T-cell (primary cell): ENCODE measurements at places on chromosomes 3 and 15. TPM values are rescaled to one million over a fixed set of nuclear protein-coding genes. Genes with fewer than 3 reads are reported as not detected.

GRCh38 chr3:142645236-142645793 is 49.1 kb downstream of the PLS1 start:
- no peak for DNase-seq

DNA sequence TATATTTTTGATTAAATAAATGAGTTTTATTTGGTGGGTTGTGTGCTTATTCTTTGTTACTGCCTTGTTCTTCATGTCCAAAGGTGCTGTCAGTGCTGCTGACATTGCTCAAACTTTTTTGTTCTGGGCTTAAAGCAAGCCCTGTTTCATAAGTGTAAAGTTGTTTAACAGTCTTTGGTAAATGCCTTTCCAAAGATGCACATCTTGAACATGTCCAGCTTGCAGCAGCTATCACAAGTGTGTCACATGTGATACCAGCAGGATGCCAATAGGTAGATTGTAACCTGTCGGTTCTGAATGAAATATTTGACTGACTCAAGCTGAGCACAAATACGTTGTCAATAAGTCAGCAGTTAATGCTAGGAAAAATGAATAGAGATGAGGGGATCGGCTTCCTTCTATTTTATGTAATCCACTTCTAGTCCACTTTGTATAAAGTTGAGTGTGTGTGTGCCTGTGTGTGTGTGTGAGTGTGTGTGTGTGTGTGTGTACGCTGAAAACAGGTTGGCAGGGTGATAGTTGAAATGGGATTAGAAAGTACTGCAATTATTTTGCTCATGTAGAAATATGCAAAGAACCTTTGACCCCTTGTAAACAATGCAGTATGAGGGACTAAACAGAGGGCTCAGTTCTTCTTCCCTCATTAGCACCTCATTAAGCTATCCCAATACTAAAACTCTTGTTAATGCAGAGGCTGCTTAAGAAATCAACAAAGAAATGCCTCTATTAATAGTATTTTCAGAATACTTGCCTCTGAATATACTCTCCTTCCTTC is 986.5 kb downstream of the TUSC7 start:
- DNase-seq = no peak

DNA sequence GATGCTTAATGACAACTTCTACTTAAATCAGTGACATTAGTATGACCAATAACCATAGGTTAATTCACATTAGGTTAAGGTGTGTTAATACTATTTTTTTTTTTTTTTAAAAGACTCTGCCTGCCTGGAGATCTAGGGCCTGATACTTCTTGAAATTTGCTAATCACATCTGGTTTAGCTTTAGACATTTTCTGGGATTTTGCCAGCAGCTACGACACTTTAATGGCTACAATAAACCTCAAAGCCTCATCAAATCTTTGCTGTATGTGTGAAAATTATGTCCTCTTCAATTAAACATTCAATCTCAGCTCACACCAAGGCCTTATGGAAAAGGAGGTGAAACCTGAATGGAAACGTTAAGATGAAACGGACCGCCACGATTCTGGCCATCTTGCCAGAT is 167.9 kb downstream of the GREM1 start:
- DNase-seq = no peak

DNA sequence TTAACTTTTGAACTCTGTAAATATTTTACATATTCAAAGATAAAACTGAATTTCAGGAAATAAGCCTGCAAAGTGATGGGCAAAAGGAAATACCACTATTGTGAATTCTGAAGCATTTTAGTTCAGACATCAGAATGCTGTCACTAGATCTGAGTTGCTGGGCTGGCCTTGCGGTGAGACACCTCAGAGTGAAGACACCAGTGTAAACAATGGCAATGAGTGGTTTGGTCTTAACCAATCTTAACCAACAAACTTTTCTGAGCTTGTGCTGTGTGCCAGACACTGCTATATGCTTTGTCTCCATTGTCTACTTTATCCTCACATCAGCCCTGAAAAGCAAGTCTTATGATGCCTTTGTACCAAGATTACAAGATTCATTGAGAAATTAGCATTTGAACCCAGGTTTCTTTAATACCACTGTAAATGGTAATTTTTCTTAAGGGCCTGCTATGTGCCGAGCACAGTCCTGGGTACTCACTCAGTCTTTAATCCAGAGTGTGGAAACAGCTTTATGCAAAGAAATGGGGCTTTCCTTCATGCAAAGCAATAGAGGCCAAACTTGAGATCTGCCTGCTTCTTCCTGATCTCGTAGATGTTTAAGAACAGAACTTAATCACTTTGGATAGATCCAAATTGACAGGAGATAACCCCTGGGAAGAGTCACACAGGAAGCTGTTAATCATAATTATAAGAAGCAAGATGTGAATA is 55.0 kb downstream of the TMEM39A start:
- no peak for DNase-seq

GRCh38 chr15:67107014-67107812 is 41.8 kb downstream of the SMAD3 start:
- no peak for DNase-seq

DNA sequence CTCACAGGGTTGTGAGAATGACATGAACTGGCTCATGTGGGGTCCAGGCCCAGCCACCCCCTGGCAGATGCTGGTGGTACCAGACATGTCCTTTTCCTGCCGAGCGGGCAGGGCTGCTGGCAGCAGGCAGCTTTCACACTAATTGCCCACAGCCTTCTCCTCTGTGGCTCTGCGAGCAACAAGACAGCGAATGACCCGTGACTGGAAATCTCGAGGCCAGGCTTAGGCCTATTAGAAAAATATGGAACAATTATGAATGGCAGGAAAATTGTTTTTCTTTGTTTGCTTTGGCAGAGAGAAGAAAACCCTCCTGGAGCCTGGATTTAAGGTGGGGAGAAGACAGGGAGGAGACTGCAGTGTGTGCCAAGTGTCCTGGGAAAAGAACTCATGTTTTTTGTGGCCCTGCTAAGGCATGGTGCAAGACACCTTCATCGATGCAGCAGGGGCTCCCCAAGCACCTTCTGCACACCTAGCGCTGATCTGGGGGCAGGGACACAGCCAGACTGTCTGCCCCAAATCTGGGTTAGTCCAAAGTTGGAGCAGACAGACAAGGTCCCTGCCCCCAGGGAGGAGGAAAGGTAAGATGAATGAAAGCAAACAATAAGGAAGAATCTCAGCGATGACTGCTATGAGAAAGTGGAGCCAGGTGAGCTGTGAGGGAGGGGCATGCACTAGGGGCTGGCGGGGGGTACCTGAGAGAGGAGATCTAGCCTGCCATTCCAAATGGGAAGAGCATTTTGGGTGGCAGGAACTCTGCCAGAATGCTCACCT is 193.8 kb upstream of the TLE3 start:
- DNase-seq = no peak

GRCh38 chr3:134822090-134822489 is 27.0 kb downstream of the EPHB1 start:
- DNase-seq = no peak

DNA sequence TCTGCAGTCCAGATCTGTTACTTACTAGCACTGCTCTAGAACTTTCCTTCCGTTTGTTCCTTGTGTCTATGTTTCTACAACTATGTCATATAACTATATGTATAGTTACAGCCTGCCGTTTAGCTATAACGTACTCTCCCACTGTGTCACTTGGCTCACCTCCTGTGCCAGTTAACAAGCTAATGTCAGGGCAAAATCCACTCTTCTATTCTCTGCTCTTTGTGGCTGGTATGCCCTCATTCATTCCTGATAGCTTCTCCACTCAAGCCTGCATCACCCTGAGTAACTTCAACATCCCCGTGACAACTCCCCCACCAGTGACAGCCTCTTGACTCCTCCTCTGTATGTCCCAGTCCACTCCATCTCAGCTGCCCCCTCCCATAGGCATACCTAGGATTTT is 229.2 kb downstream of the TJP1 start:
- no peak for DNase-seq

GRCh38 chr3:128910006-128910405 is 30.6 kb downstream of the ACAD9 start:
- DNase-seq = no peak

DNA sequence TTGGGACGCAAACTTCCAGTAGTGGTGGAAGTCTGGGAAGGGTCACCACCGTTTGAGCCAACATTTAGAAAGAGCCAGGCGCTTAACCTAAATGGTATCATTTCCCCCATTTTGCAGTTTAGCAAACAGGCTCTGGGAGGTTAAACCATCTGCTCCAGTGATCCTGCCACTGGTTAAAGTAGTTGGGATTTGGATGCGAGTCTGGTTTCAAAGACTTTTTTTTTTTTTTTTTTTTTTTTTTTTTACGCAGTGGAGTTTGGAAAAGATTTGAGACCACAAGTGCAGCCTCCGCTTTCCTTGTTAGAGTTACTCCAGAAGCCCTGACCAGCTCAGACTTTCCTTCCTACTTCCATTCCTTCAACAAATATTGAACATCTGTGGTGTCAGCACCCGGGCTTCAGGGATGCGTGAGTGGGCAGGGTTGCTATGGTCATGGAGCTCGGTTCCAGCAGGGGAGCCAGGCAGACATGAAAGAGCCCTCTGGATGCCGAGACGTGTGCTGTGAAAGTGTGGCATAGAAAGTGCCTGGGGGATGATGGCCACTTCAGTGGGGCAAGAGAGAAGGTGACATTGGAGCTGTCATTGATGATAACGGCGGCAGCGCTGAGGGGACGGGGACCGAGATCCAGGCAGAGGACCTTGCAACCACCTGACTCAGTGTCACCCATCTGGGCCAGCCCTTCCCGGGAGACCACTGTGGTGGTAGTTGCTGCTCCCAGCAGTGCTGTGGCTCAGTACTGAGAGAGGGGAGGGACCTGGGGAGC is 1.1 kb upstream of the RNU6-1 start:
- DNase-seq = no peak

DNA sequence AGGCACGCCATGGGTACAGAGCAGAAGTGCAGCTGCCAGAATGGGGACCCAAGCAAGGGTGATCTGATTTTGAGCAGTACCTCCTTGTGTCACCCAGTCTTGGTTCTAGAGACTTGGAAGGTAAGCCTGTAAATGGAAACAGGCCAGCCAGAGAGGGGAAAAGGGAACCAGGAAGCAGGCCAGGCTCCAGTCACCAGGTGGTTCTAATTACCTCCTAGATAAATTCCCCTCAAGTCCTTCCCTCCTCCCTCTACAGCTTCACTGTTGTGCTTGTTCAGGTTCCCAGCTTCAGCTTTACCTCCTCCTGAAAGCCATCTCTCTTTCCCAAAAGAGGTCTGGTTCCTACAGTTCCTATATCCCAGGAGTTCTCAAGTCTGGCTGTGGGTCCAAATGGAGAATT is 58.8 kb upstream of the SLC7A14 start:
- no peak for DNase-seq

- DNase-seq = no peak
Observed at GRCh38 chr3:193014902-193015301, 97.2 kb upstream of the MB21D2 start.

DNA sequence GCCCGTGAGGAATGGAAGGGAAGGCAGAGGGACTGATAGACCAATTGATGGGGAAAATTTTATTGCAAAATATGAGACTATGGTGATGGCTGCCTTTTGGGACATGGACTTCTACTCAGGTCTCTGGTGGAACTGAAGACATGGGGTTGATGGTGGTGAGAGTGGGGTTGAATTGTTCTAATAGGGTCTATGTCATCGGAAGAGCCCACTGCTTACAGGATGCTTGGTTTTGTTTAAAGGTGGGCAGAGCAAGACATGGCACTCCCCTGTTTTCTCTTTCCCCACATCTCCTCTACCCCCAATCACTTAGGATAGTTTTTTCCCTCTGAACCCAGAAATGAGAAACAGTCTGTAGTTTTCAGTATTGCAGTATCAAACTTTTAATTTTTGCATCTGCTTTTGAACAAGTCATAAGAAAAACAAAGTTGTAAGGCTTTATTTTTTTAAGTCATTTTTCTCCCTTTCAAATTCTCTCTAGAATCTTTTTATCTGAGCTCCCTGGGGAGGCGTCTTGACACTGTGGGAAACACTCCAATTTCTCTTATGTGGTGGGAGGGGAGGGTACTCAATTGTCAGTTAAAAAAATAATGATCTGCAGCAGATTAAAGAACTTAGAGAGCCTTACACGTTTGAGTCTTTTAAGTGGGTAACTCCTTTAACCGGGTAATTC is 276.2 kb upstream of the TBC1D5 start:
- DNase-seq = no peak

DNA sequence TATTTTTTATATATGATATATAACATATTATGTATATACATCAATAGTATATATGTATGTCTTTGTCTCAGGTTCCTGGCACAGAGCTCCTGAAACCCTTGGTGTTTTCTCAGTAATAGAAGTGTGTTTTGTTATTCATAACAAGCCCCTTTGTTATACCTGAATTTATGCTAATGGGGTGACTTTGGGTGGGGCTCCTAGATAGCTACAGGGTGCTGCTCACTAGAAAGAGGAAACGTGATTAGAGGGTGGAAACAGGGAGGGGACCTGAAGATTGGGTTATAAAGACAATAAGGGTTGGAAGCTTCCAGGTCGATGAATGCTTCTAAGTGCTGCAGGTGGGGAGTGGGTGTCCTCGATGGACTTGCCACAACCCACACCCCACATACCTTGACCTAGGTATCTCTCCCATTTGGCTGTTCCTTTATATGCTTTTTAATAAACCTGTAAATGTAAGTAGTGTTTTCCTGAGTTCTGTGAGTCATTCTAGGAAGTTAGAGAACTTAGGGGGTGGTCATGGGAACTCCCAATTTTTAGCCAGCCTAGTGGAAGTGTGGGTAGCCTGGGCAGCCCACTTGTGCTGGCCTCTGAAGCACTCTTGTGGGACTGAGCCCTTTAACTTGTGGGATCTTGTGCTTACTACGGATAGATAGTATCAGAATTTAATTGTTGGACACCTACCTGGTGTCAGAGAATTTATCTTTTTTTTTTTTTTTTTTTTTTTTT is 36.9 kb upstream of the C15orf39 start:
- DNase-seq = no peak

- no peak for DNase-seq
Observed at GRCh38 chr15:64856429-64857145, 14.9 kb downstream of the PLEKHO2 start.

DNA sequence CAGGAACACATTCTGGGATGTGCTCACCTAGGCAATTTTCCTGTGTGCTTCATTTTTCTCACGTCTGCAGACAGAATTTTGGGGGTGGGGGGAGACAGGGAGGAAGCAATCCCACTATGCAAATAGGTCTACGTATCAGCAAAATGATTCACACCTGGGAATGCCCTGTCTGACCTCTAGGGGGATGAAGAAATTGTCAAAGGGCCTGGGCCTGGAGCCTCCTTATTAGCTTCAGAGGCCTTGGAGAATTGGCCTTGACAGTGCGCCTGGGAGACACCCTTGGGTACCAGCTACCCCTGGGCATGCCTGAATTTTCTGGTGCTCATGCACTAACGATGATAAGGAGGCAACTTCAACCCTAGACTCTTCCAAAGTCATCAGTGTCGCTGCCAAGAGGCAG is 207.5 kb downstream of the CADPS start:
- DNase-seq = no peak

DNA sequence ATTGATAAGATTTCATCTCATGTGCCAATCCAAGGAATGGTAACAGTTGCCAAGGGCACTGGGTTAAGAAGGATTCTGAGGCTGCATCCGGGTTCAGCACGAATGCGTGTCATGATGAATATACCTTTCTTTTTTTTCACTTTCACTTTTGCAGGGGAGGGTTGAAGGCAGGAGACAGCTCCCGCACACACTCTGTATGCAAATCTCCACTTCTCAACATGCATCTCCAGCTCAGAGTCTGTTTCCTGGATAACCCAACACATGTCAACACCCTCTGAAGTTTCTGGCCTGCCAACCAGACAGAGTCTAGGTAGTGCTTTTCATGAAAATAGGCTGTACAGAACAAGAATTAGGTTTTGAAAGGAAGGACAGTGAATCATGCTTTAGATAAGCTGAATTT is 21.6 kb downstream of the B4GALT4 start:
- peak; percentile 41 for DNase-seq

GRK7 gene
- 0.15 TPM for total RNA-seq

SAMMSON gene
- total RNA-seq = not detected

MITF gene
- total RNA-seq = 0.51 TPM

USP8 gene
- 46.3 TPM for total RNA-seq

PPP2R3A gene
- 0.19 TPM for total RNA-seq

SCN11A gene
- 0.08 TPM for total RNA-seq
